ENCODE measurements at places on chromosomes 16 and 17. TPM values are rescaled to one million over a fixed set of nuclear protein-coding genes. Genes with fewer than 3 reads are reported as not detected.

DNA sequence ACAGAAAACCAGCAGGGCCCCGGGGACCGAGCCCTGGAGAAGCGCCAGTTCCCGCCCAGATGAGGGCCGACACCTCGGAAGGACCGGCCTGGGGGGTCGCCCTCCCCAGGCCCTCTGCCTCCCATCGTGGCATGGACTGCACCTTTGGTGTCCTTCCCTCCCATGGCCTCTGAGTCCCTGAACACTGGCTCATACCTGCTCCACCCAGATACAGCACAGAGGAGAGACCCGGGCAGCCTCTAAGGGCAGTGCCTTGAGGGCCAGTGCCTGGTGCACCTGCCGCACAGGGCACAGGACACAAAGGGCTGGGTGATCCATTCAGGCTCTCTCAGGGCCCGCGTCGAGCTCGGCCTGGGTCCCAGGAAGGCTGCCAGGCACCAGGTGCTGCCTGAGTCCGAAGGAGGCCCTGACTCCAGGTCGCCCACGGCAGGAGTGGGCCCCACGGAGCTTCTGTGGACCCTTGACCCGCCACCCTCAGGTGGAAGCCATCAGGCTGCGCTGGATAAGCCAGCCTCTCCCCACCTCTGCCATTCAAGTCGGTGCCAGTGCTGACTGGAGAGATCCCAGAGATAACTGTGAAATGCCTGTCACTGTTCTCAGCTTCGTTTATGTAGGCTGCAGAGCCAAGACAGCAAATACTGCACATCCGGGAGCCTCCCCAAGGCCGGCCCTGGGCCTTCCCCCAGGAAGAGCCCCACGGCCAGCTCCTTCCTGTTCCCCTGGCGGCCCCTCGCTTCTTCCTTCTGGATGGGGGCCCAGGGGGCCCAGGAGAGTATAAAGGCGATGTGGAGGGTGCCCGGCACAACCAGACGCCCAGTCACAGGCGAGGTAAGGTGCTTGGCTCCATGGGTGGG is at the start of gene ZG16B:
Gene ZG16B (plus strand): TSS at position 803 of the 854 bp plus-strand sequence. CDS start 139 bp downstream, outside the sequence.
- DNase-seq, result no peak

DNA sequence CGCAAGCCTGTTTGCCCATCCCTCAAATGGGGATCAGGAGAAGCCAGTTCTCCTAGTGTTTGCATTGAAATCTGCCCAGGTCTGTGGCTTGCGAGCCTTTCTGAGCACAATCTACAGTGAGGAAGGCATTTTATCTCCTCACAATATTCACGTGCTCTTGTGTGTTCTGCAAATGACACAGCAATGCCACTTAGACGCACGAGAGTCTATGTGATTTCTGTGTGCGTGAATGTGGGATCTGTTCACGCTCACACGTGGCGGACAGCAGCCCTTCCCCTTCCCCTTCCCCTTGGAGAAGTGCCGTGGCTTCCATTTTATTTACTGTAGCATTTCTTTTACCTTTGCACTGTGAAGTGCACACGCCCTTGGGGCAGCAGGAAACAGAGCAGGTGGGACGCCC is 17.7 kb upstream of the CBFA2T3 start:
- DNase-seq, result no peak

KCNJ18 gene
- total RNA-seq, result not detected

DNA sequence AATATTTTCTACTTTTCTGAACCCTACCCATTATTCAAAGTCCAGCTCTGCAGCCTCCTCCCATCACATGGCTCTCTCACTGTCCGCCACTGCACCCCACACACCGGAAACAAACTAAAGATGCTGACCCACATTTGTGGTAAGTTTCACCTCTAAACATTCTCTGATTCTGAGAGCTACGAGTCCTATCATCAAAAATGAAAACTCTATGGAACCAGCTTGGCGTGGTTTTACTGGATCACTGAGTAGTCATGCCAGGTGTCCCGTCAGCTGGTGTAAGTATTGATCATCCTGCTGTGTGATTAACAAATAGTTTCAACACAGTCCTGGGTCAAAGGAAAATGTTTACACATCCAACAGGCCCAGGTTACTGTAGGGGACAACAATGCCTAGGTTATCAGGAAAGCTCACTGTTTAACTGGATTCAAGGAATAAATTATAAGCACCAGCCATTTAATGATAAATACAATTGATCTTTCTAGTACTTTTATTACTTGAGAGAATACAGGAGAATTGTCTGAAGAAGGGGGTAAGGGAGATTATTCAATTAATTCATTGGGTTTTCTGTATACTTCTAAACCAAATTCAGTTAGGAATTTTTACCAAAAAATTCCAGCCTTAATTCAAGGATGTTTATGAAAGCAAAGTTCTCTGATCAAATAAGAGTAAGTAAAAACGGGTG is 33.9 kb downstream of the CYTH1 start:
- peak; percentile 41 for DNase-seq

DNA sequence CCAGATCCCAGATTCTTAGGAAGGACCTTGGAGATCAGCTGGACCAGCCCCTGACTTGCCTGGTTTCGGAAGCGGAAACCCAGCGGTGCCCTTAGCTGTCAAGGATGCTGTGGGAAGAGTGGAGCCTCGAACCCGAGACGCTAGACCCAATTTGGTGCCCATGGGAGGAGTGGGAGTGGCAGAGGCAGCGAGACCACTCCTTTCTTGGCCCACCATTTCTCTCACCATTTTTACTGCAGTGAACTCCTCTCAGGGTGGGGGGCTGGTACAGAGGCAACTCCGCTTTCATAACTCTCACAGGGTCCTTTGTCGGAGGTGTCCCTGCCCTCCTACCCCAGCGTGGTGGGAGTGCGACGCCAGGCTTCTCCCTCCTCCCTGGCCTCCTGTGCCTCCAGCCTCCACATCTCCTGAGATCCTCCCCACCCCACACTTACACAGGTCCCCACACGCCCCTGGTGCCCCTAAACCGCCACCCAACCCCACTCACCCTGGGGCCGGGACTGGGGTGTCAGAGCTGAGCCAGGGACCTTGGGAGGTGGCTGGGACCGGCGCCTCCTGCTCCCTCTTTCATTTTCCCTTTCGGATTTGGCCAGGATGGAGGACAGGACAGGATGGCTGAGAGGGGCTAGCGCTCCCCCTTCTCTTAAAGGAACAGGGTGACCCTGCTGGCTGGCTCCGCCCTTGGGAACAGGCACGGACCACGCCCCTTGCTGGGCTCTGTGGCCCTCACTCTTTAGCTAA is at the start of gene GJD3:
Gene GJD3 (minus strand): TSS at position 617 of the 741 bp plus-strand sequence. CDS start 922 bp downstream, outside the sequence.
- no peak for DNase-seq

TRPV3 gene
- 1.3 TPM for total RNA-seq

DNA sequence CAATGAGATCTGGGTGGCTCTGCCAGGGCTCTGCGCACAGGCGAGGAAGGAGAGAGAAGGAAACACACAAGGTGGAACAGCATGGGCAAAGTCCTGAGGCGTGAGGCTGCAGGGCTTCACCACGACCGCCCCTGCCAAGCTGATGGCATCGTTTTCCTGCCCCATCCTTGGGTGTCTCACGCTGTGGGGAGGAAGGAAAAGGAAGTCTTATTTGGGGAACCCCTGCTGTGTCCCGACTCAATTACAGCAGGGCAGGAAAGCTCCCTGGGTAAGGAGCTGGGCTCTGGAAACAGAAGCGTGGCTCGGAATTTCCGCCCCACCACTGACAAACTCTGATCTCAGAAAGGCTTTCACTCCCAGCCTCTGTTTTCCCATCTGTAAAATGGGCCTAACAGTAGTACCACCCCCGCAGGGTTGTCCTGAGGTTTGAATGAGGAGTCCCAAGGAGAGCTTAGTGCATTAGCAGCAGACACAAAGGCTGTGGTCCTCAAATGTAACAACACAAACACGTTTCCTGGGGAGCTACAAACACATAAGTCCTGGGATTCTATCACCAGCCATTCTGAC is 3.2 kb upstream of the CDH5 start:
- DNase-seq, result no peak

GRCh38 chr16:12160815-12161550 is 184.4 kb downstream of the SNX29 start:
- DNase-seq, result no peak

CDH13 gene
- total RNA-seq, result 162 TPM

GRCh38 chr16:61500851-61501250 is 535.4 kb downstream of the CDH8 start:
- DNase-seq, result peak; percentile 61

C17orf50 gene
- total RNA-seq, result not detected

- no peak for DNase-seq
Observed at GRCh38 chr16:2520784-2521531, 787 bp downstream of the AMDHD2 start.

DNA sequence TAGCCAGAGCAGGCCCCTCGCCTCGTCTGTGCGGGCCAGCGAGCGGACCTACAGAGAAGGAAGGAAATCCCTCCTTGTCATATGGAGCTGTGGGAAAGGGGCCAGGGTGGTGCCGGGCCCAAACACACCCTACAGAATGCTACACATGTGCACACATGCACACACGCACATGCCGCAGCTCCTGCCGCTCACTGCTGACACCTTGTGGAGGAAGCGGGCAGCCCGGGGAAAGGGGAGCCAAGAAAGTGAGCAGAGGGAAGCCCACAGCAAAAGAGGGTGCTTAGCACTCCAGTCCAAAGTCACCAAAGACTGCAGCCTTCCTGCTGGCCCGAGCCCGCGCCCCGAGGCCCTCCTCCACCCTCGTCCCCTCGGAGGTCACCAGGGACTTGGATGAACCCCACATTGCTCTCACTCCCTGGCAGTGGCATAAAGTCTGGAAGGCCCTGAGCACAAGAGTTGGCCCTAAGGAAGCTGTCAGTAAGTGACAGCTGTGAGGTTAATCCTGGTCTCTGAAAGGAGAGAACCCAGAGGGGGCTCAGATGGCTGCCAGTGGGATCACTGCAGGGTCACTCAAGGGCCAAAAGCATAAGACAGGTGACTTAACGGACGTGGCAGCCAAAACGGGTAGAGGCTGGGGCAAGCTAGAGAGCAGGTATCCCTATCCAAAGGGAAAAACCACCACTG is 68.2 kb downstream of the MYO18A start:
- peak; percentile 71 for DNase-seq

DNA sequence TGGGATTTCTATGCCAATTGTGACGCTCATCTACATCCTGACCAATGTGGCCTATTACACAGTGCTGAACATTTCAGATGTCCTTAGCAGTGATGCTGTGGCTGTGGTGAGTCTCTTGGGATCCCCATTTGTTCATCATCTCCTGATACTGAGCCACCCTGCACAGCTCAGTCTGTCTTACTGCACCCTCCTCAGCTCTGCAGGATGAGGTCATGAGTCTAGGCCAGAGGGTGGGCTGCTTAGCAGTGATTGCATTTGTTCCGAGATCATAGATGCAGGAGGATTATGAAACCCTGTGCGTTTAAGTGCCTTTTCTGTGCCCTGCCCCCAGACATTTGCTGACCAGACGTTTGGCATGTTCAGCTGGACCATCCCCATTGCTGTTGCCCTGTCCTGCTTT is 19.5 kb downstream of the SLC7A6OS start:
- no peak for DNase-seq

DNA sequence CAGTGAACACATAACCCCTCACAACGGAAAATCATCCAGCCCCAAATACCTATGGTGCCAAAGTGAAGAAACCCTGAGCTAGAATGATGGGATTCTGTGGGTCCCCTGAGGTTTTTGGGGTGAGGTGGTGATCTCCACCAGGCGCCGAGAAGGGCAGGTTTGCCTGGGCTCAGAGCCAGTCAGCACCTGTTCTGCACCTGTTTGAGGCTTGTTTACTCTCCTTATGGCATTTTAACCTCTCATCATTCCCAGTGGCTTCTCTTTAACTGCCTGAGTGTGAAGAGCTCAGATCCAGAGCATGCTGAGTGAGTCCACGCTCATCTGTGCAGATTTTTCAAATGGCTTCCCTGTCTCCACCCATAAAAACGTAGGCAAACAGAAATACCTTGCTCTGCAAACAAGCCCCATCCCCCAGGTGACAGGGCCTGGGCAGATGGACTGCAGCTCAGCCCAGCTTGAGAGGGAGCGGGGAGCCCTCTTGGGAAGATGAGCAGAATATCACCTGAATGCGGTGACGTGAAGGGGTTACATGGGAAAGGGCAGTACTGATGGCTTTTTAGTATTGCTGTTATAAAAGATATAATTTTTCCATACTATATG is 40.1 kb upstream of the CLEC19A start:
- no peak for DNase-seq

MYH8 gene
- total RNA-seq, result 0.11 TPM

GCSH gene
- total RNA-seq, result 32.3 TPM

ANKFN1 gene
- total RNA-seq, result not detected

- DNase-seq, result no peak
Observed at GRCh38 chr16:8634991-8635736, 13.7 kb downstream of the METTL22 start.

RNU2-1 gene
- total RNA-seq, result not detected

RPGRIP1L gene
- 22.3 TPM for total RNA-seq

- DNase-seq, result no peak
Observed at GRCh38 chr16:50261707-50262235, 4.6 kb upstream of the ADCY7 start.

TRPV2 gene
- 54.8 TPM for total RNA-seq

CTRB2 gene
- total RNA-seq, result not detected

GRCh38 chr16:59047114-59047513 is 313.0 kb upstream of the GOT2 start:
- DNase-seq, result no peak

SLC52A1 gene
- not detected for total RNA-seq

CCDC78 gene
- total RNA-seq, result 7.0 TPM

DNA sequence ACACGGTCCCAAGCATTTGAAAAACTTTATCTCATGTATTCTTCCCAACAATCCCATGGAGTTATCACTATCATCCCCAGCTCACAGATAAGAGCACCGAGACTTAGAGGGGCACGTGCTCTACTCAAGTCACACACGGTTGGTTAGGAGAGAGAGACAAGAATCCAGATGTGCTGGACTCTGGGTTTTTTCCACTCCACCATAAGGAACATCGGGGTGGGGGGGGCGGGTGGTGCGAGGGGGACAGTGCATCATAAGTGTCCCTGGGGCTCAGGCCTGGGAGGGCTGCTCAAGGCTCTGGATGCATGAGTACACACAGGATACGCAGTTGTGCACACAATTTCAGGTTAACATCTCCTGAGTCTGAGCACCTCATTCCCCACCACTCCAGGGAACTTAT is 7.4 kb downstream of the CDC42EP4 start:
- no peak for DNase-seq

DNA sequence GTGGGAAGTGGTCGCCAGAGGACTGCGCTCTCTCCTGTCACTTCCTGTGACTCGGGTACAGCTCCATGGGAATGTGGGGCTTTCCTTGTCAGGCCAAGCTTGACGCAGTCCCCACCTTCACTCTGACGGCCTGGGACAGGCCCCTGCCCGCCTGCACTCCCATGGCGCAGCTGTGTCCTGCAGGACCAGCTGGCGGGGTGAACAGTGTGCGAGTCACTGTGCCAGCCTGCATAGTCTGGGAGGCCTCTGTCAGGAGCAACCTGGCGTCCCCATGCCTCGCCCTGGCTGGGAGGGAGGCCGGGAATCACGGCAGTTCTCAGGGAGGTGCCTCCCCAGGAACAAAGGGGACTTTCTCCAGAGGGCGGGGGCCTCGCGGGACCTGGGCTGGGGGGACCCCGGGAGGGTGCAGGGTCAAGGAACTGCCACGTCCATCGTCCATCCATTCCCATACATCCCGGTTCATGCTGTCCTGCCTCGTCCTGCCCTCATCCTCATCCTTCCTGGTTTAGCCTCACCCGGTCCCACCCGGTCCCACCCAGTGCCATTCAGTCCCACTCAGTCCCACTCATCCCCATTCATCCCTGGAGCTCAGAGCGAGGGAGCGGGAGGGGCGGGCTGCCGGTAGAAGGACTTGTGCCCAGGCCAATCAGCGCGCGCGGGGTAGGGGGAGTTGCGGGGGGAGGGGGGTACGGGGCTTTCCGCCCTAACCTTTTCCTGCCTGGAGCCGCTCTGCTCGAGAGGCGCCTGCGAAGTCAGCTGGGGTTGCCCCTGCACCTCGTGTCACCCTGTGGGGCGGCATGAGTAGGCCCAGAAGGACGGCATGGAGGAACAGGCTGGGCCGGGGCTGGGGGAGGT is 13.4 kb downstream of the FLYWCH1 start:
- peak; percentile 68 for DNase-seq

GRCh38 chr17:79137015-79137788 is 62.6 kb downstream of the ENGASE start:
- no peak for DNase-seq

Data from LHCN-M2 (cell line).